Liver (tissue), 10 donors: ENCODE measurements at places on chromosomes 1 and 21. TPM values are rescaled to one million over a fixed set of nuclear protein-coding genes. Genes with fewer than 3 reads are reported as not detected.

- peak; percentile 85 for DNase-seq
Measured at GRCh38 chr1:28877132-28877781, 37.1 kb upstream of the EPB41 start.

DNA sequence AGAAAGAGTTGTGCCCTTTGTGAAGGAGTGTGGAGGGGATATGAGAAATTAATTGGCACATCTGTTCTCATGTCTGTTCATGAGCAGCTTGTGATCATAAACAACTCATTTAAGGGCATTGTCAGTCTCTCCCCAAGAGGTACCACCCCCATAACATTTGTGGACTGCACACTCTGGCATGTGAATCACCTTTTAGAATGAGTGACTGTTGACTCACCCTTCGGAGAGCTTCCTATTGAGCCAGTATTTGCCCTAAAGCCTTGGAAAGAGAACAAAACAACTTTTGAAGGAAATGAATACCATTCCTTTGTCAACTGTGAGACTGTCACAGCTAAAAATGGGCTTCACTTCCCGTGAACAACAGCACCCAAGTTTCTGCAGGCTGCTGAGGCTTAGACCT is 27.5 kb upstream of the MYSM1 start:
- no peak for DNase-seq

DNA sequence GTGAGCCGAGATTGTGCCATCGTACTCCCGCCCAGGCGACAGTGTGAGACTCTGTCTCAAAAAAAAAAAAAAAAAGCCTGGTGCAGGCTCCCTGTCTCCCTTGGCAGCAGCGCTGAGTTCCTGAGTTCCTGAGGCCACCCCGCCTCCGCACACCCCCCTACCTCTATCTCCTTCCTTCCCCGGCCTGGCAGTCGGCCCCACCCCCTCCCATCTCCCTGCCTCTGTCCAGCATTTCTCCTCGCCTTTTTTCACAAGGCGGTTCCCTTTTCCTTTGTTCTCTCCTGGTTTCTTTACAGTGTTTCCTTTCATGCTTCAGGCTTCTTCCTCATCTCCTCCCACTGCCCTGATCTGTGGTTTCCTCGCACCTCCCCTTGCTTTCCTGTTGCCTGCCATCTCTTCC is 2.7 kb downstream of the RORC start:
- DNase-seq = no peak

TMEM82 gene
- total RNA-seq = 5.6 TPM

DNA sequence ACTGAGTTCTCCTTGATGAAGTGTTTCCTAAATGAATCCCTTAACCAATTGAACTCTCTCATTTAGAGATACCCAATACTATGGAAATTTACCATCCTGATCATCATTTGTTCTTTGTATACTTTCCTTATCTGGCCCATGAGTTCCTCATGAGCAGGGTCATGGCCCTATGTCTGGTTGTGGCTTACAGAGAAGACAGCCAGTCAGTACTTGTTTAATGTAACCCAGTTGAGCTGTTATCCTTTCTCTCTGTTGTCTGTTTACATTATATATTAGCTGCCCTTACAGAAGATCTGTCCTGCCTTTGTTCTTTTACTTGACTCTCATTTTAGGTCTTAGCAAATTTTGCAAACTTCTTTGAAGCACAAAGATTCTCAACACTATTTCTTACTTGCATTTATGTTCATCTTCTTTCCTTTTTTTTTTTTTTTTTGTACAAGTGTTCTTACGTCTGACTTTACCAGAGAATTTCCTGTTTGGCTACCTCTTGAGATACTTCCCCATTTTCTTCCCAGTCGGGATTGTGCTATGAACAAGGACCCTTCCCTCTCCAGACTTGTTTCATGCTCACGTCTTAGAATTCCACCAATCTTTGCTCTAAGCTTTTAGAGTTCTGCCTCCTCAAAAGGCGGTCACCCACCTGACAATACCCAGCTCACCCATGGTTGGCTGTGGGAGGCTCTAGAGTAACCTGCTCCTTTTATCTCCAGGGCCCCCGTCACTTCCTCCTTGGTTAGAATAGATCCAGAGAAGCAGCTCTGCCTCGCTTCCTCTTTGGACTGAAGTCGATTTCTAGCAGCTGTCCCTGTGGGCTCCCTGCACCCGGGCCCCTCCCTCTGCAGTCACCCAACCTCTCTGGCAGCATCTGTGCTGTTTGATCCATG is 53.6 kb upstream of the RUNX1 start:
- DNase-seq = no peak

DNA sequence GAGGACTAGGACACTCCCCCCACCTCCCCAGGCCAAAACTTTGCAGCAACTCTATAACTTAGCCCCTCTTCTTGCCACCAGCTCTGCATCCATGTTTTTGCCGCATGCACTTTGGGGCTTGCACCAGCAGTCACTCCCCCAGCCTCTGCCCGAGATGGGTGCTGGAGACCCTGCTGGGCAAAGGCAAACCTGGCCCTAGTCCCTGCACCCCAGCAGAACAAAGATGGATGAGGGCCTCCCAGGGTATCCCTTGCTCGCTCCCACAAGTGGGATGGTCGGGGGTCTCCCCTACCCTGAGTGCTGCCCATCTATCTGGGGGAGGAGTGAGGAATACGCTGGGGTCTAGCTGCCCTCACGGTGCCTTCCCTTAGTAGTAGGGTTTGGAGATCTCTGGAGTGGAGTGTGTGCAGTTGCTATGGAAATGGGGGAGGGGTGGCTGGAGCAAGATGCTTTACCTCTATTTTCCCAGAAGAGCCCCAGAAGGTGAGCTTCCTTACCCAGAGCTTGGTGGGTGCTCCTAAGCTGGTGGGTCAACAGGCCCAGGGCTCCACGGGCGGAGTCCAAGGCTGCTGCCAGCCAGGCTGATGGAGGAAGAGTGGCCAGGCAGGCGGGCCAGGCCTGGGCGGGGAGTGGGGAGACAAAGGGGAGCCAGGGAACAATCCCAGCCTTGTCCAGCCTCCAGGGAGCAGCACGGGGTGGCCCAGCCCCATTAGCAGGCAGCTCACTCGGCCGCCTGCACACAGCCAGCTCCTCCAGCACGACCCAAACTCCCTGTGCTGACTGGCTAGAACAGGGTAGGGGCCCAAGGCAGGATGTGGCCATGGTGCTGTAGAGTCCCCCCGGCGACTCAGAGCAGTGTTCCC is at the start of gene PAQR6:
TSS of gene PAQR6 (minus strand) at position 597 of the 863 bp plus-strand sequence. CDS start 1,325 bp downstream, outside the sequence.
- no peak for DNase-seq

- no peak for DNase-seq
Measured at GRCh38 chr1:4210043-4210442, 310.0 kb upstream of the C1orf174 start.

- no peak for DNase-seq
Measured at GRCh38 chr21:23245255-23245654, 2247.0 kb downstream of the NCAM2 start.

DNA sequence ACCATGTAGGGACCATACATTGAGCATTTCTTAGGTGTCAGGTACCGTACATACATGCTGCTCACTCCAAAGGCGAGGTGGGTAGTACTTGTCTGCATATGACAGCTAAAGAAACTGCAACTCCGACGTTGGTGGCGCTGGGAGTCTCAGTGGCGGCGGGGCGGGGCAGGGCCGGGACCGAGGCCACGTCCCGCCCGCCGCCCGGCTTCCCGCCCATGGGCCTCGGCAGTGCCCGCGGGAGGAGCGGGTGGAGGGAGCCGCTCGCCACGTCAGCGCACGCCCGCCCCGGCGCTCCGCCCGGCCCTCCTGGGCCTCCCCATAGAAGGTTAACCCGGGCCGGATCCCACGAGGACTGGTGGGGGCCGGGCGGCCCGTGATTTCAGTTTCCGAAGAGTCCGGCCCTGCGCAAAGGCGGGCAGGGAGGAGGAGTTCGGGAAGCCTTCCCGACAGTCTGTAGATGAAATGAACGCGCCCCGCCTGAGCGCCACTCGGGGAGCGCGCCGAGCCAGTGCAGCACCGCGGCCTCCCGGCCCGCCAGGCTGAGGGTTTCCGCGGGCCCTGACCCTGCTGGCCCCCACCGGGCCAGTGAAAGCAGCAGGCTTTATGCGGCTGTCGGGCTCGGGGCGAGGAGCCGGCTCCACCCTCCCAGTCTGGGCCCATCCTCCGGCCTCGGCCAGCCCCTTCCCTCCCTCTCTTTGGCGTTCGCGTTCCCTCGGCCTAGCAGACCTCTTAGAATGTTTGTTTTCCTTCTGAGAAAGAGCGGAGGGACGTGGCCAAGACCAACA is 119.9 kb upstream of the JUN start:
- peak; percentile 86 for DNase-seq

DNA sequence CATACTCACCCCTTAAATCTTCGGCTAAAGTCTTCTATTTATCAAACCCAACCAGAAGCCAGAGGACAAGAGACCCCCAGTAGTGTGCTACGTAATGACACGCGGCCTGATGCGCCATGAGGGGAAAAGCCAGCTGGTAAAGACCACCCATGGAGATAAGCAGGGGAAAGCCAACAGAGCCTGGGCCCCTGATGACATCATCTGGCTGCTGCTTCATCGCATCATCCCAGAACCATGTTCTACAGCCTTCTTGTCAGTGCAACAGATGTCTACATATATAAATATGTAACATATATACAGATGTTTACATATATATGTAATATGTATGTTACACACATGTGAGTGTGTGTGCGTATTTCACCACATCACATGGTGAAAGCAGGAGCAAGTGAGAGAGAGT is 81.7 kb upstream of the VANGL1 start:
- no peak for DNase-seq

CLCA2 gene
- not detected for total RNA-seq

AADACL4 gene
- total RNA-seq = not detected
